ENCODE measurements at places on chromosomes 2 and 18.

DNA sequence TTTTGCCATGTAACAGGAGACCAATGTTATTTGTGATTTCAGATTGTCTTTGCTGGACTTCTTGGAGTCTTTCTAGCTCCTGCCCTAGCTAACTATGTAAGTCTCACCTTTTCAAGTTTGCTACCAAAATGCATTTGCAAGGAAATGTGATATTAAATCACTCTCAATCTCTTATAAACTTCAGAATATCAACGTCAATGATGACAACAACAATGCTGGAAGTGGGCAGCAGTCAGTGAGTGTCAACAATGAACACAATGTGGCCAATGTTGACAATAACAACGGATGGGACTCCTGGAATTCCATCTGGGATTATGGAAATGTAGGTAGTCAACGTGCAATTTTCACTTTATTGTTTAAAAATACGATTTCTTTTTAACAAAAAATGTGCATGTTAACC lies 3.0 kb downstream of the GKN1 start:
- no peak for DNase-seq

GRCh38 chr2:184527058-184527457 lies 71.3 kb upstream of the ZNF804A start:
- no peak for DNase-seq

- no peak for DNase-seq
Measured at GRCh38 chr2:98278074-98278473, 68.2 kb upstream of the CNGA3 start.

GRCh38 chr18:49639643-49640391 lies 78.0 kb downstream of the LIPG start:
- no peak for DNase-seq

DNA sequence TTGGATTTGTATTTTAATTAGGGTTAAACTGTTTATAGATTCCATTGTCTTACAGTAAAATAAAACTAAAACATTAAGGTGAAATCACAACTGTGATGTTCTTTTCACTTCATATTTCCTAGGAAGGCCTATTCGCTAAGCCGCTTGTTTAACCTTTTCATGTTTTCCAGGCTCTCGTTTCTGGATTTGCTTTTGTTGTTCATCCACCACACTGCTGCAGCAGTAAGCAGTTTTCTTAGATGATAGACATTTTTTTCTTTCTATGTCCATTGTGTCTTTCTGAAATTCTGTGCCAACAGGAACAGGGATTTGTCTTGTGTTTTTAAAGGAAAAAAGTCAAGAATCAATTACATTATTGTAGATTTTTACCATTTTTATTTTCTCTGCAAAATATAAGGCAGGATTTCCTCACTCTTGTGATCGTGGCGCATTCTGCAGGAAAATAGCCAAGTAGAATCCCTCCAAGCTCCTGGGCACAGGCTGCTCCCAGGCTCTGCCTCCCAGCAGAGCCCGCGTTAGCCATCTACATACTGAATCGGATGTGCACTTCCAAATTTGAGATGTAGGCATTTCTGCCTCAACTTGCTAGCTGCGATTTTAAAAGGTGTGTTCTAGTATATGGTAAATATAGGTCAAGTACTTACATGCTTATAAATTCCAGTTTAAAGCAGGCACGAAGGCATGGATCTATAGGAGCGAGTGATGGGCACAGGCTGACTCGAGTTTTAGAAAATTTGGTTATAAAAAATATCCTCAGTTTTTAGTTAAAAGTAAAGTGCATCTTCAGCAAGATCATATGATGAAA lies 10.2 kb downstream of the TSHZ1 start:
- no peak for DNase-seq

DNA sequence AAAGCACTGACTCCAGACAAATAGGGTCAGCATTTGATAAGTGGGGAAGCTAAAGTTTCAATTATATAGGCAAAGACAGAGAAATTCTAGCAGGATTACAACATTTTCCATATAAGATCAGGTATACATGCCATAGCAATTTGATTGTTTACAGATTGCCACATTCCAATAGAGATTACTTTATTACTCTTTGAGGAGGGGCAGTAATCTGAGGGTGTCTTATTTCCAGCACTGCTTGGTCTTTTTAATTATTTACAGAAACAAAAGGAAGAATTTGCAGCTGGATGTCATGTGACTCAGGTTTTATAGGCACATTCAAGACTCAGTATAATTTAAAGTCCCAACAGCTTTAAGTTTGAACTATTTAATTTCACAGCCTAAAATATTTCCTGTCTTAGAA lies 42.5 kb upstream of the GPR39 start:
- no peak for DNase-seq

DNA sequence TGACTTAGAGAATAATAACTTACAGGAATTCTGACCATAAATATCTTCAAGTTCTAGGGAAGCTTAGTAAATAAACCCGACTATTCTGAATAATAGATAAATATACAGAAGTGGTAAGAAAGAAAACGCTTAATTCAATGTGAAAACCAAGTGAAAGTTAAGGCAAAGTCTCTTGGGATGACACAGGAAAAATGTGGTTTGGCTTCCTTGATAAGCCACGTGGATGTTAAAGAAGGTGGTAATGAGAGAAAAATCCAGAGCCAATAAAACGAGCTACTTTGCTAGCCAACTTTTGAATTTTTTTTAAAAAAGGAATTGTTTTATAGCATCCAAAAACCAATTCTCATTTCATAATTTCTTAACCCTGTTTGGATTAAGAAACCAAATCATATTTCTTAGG lies 166.2 kb upstream of the VRK2 start:
- no peak for DNase-seq

DNA sequence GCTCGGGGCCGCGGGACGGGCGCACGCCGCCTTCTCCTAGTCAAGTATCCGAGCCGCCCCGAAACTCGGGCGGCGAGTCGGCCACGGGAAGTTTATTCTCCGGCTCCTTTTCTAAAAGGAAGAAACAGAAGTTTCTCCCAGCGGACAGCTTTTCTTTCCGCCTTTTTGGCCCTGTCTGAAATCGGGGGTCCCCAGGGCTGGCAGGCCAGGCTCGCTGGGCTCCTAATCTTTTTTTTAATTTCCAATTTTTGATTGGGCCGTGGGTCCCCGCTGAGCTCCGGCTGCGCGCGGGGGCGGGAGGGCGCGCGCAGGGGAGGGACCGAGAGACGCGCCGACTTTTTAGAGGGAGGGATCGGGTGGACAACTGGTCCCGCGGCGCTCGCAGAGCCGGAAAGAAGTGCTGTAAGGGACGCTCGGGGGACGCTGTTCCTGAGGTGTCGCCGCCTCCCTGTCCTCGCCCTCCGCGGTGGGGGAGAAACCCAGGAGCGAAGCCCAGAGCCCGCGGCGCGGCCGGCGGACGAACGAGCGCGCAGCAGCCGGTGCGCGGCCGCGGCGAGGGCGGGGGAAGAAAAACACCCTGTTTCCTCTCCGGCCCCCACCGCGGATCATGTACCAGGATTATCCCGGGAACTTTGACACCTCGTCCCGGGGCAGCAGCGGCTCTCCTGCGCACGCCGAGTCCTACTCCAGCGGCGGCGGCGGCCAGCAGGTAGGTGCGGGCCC lies 617 bp downstream of the FOSL2 start:
- peak; percentile 81 for DNase-seq

DNA sequence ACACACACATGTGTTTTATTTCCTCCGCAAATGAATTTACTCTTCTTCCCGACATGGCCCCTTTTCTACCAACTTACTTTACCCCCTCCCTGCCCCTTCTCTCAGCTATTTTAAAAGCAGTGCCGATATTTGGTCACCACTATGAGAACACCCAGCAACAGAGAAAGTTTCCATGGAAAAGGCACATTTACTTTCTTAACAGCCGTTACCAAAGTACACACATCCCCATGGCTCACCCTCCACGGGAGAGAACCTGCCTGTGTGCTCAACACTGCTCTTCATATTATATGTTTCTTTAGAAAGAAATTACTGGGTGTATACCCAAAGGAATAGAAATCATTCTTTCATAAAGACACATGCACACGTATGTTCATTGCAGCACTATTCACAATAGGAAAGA lies 714.4 kb downstream of the DCDC2C start:
- no peak for DNase-seq

GRCh38 chr18:70405052-70405451 lies 116.2 kb downstream of the SOCS6 start:
- no peak for DNase-seq

GRCh38 chr2:150487537-150488429 lies at the start of gene RND3:
TSS of gene RND3 (minus strand) at chr2:150487667. CDS start at chr2:150487417, 250 bp downstream.
- DNase-seq: peak; percentile 97

- peak; percentile 54 for DNase-seq
Measured at GRCh38 chr2:45199973-45200372, 190.7 kb upstream of the SIX2 start.

GRCh38 chr2:217337771-217338170 lies 477.9 kb upstream of the TNP1 start:
- DNase-seq: no peak

DNA sequence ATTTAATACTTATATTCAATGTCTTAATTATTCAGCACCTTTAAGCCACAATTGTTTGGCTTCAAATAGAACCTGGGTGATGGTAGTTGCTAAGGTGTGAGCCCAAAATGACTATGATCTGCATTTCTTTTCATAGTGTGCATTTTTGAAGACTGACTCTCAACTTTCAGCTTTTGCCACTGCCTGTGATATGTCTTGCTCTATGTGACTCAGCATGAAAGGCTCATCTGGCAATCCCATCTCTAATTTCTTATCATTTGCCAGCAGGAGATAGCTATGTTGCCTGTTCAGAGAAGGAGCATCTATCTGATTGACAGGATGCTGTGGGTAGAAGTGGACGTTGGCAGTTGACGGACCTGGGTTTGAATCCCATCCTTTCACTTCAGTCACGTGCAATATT lies 34.5 kb upstream of the CCDC93 start:
- DNase-seq: no peak

GRCh38 chr18:56373601-56374000 lies 264.8 kb downstream of the TXNL1 start:
- no peak for DNase-seq

DNA sequence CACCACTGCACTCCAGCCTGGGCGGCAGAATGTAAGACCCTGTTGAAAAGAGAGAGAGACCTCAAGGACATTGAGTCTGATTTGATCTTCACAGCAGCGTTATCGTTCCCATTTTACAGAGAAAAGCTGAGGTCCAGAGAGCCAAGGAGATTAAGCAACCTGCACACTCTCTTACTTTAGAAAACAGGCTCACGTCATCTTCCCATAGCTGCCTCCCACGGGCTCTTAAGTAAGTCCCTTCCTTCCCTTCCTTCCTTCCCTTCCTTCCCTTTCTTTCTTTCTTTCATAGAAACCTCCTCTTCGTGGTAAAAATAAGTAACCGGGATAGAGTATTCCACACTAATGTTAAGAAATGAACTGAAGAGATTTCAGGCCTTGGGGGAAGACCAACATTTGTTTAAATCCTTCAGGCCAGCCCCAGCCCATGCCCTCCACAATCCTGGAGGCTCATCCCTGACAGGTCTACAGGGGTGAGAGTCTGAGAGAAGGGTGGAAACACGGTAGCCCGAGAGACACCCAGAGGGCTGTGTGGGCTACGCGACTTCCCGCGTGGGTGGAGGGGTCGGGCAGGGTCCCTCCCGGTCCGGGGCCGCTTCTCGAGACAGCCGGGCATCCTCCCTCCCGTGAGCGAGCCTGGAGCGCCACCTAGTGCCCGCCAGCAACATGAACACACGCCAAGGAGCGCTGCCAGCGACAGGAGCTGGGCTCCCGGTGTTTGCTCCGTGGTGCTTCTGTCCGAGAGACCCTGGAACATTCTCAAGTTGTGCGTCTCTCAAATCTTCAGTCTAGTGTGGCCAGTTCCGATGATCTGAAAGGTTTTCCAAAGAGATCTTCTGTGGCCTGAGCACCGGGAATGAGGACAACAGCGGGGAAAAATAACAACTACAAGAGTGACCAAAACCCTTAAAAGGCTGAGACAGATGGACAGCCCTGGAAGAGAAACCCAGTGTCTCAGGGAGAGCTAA lies 160.3 kb downstream of the INO80D start:
- peak; percentile 86 for DNase-seq

- no peak for DNase-seq
Measured at GRCh38 chr2:158021226-158021625, 80.5 kb upstream of the UPP2 start.

DNA sequence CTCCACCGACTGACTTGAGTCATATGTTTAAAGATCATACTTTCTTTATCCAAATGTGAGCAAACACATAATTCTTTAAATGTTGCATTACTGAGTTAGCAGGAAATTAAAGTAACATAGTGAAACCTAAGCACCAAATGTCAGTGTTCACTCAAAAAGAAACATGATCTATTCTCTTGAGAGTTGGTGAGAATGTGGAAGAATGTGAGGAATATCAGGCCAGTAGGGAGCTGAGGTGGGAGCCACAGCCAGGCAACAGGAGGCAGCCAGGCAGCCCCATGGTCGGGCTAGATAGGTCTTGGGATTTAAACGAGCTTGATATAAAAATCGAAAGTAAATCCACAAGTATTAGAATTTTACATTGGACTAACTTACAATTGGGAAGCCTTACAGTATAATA lies 198.1 kb upstream of the SH3BP4 start:
- DNase-seq: no peak

DNA sequence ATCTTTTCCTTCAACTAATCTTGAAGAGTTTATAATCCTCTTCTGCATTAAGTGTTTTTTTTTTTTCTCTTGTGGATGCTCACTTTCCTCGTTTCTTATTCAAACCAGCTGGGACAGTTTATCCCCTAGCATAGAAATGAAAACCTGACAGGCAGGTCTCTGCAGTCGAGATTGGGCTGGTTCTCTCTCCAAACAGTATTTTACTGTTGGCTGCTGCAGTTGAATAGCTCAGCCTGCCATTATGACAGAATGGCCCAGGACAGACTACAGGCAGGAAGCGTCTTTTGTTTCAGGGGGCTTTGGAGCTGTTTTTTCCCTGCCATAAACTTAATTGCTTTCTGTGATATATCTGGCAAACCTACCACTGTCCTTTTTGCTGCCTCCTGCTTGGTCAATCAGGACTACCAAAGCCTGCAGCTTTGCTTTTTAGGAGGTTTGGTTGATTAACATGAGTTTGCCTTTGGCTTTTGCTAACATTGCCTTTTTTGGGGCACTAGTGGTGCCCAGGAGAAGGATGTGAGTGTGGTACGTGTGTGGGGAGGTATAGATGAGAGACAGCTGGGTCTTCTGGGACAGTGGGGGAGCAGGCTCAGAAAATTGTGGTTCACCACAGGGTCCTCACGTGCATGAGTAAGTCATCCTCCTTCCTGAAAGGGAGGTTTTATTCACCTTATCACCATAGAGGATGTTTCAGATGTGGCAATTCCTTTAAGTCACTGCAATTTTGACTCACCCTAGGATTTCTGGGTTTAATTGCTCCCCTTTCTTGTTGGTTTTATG lies 128.7 kb downstream of the LYPD6B start:
- DNase-seq: no peak

DNA sequence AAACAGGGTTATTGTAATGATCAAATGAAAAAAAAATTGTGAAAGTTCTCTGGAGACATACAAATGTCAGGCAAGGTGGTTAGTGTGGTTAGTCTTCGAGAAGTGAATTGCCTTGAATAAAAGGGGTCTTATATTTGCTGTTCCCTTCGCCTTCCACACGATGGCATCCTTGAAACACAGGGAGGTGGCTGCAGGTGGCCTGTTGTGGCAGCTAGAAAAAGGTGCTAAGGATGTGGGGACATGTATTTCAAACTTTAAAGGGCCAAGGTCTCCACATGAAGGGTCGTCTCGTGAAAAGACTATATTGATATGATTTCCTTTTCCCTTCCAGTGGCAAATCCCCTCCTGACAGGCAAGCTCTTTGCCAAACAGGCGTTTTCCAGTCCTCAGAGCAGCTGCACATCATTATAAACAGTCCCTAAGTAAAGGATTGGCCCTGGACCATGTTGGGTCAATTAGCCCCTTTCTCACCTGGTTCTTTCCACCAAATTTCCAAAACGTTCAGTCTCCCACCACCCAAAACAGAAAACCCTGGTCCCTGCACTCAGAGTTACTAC lies 68.5 kb downstream of the COPS8 start:
- peak; percentile 70 for DNase-seq
